ENCODE measurements at places on chromosomes 16 and 17.

DNA sequence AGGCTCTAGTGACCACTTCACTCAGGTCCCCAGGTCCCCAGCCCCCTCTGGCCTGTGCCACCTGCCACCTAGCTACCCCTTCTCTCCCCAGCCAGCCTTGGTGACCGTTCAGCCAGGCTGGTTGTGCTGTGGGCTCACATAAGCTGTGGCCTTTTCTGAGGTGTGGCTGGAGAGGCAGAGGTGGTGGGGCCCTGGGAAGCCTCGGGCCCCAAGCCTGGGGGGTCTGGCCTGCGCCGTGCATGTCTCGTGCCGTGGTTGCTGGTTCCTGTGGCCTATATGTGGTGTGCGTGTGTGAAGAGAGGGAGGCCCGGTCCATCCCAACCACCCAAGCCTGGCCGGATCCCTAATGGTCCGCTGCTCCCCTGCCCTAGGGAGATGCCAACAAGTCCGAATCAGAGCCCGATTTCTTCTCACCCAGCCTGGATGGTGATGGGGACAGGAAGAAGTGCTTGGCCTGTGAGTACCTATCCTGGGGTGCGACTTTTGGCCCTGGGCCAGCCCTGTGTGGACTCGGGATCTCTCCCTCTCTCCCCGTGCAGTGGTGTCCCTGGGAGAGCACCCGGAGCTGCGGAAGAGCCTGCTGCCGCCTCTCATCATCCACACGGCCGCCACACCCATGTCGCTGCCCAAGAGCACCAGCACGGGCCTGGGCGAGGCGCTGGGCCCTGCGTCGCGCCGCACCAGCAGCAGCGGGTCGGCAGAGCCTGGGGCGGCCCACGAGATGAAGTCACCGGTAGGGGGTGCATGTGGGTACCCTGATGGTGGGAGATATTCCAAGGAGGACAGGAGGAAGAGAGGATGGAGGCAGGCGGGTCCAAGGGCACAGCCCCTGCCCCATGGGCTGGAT, 35.9 kb downstream of the CACNA1G start:
- no peak for DNase-seq

DNA sequence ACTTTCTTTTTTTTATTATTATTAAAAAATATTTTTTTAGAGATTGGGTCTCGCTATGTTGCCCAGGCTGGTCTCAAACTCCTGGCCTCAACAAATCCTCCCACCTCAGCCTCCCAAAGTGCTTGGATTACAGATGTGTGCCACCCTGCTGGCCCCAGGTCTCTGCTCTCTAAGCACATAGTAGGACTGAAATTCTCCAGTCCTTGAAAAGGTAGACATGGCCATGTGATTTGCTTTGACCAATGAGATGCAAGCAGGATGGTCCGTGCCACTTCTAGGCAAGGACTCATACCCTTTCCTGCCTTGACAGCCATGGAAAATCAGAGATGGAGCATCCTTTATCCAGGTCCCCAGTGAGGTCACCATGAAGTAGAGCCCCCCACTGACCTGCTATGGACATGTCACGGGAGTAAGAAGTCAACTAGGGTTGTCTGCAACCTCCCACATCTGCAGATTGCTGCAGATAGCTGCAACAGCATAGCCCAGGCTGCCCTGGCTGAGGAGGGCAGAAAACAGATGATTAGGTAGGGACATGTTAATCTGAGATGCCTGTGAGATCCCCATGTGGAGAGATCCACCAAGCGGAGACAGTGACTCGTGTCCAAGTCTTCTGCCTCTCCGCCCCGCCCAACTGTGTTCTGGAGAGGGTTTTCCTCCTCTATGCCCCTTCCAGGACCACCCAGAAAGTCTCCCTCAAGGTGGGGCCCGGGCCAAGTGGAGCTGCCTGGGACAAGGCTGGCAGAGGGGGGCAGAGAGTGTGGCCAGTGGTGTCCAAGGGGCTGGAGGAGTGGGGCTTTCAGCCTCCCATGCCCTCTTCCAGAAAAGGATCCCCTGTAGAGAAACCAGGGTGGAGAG, 11.0 kb downstream of the GSG1L start:
- DNase-seq = no peak

- DNase-seq = no peak
These were observed 222.7 kb upstream of the CIBAR2 start for GRCh38 chr16:85334718-85335583.

GRCh38 chr16:57645691-57646387, 17.4 kb downstream of the ADGRG1 start:
- DNase-seq = no peak

DNA sequence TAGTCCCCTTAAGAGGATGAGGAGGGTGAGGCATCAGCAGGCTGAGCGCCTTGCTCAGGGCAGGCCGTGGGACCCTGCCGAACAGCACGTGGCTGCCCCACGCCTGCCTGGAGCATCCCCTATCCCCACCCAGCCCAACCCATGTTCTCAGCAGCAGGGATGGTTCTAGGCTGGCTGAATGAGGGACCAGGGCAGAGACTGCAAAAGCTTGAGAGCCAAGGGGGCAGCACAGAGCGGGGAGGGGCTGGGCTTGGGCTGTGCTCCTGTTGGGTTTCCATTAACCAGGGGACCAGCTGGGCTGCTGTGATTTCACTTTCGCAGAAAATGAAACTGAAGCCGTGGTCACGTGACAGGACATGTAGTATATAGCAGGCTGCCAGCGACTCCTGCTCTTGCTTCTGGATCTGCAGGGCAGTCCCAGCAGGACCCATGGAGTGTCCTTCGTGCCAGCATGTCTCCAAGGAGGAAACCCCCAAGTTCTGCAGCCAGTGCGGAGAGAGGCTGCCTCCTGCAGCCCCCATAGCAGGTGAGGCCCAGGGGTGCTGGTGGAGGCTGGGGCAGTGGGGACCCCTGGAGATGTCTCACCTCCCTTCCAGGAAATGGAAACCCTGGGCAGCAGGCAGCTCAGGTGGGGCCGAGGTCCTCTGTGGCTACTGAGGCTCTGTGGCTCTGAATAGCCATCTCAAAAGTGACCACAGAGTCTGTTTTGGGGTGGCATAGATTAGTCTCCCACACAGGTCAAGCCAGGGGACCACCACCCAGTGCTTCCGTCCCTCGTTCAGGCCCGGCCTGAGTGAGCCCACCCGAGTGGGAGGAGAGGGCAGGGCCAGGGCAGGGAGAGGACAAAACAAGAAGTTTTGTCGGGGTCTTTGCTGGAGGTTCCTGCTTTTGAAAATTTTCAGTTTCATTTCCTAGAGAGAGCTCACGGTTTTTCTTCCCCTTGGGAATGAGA, 2.9 kb downstream of the RNF213 start:
- DNase-seq = peak; percentile 86

DNA sequence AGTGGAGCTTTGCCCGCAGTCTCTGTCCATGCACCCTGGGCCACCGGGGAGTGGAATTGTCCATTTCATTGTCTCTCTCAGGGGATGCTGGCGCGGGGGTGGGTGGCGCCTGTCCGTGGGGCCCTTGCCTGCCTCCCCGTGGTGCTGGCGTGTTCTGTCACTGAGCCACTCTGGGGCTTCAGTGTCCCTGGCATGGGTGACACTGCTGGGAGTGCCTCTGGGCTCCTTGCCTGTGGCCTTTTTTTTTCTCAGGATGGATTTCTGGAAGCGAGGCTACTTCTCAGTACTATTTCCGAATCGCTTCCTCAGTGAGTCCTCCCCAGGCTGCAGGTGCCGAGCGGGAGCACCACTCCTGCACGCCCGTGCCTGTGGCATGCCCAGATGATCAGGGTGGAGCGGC, 55.0 kb downstream of the PDPK1 start:
- DNase-seq = no peak

GRCh38 chr16:87170310-87170709, 146.9 kb downstream of the C16orf95 start:
- no peak for DNase-seq

- no peak for DNase-seq
These were observed 5.0 kb downstream of the ARMC7 start for GRCh38 chr17:75114552-75115314.

DNA sequence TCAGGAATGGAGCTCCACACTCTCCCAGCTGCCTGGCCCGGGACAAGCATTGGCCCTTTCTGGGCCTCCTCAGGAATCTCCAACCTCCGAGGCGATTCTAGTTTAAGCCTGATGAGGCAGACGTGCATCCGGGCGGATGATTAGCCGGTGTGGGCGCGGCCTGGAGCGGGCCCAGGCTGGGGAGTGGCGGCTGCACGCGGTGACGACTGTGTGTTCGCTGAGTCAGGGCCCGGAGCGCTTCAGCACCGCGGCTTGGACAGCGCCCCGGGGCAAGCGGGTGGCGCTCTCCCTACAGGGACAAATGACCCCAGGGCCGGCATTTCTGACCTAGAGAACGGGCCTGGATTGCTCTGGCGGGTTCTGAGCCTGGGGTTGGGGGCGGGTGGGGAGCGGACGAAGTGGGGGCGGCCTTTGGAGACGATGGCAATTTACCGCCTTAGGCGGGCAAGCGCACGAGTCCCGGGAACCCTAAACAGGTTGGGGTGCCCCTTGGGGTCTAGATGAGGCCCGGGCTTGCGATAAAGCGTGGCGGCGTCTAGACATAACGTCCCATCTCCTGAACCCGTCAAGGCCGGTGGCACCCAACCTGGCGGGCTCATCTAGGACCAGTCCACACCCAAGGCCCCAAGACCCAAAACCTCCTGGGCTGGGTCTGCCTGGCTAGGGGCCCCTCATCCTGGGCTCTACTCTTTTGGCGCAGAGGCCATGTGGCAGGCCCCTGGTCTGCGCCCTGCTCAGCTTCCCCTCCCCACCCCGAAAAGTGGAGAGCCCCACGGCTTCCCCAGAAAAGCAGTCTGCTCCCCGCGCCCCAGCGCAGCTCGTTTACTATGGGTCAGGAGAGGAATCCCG, 22.3 kb upstream of the ZNHIT3 start:
- peak; percentile 10 for DNase-seq

GRCh38 chr16:9138731-9139501, 47.5 kb downstream of the HAPSTR1 start:
- DNase-seq = peak; percentile 53

DNA sequence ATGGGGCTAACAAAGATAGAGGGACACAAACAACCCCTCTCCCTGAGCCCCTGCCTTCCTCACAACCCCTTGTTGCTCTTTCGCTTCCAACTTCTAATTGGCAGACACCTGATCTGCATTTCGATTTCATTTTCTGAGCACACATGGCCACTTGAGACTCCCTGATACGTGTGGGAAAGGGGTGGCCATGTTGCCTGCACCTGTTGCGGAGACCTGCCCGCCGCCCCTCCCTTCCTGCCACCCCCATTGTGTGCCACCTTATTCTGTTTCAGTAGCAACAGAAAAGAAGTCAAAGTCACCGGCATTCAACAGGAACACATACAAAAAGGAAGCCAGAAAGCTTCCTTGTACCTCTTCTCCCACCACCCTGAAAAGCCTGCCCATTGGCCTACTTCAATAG, 254.7 kb upstream of the SOX9 start:
- DNase-seq = no peak

DNA sequence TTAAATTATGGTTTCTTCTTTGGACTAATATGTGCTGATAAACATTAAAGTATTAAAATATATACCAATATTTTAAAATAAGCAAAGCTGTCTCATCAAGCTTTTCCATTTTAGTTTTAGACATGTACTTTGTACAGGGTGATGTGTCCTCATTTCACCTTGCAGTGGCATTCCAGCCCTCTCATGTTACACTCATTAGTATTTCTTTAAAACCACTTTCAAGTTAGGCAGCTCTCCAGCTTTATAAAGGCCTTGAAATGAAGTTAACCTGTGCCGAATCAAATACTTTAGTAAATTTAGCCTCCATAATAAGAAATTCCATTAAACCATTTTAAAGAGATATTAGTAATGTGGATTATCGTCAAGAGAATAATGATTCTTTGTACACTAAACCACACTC, 107.6 kb upstream of the HLF start:
- no peak for DNase-seq

- DNase-seq = no peak
These were observed 17.9 kb upstream of the NSMCE1 start for GRCh38 chr16:27286451-27286850.

- DNase-seq = no peak
These were observed 1.4 kb downstream of the ENDOV start for GRCh38 chr17:80416260-80416939.

DNA sequence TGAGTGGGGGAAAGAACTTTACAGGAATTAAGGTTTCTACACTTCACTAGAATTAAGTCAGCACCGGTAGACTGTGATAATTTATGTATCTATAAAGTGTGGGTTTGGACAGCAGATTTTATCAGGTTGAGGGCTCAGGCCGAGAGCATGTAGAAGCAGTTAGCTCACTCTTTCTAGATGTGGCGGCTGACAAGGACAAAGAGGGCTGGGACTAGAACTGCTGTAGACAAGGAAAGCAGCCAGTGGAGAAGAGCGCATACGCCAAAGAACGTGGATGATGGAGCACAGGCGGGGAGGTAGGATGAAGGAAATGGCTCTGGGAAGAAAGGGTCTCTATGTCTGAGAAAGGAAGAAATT, 504 bp upstream of the GOSR1 start:
- no peak for DNase-seq

- no peak for DNase-seq
These were observed 64.5 kb upstream of the HSBP1 start for GRCh38 chr16:83743241-83743640.

DNA sequence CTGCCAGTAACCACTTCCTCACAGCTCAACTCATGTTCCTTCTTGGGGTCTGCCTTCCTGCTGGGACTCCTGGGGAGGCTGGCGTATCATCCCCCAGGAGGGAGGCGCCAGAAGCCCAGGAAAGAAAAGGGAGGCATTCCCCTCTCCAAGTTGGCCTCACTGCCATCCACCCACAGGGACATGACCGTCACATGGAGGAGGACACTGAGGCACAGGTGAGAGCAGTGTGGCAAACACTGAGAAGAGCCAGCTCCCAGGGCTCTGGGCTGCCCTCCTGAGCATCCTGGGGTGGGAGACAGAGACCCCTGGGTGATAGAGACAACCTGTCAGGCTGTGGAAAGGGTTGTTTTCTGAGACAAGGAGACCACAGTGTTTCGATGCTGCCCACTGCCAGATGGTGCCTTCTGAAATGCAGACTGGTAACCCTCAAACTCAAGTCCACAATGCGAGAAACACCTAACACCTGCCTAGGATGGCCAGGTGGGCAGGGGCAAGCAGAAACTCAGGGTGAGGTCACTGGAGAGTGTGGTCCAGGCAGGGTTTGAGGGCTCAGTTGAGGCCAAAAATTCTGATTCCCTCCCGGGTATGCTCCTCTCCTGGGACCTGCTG, 1722.1 kb downstream of the TP53TG3F start:
- no peak for DNase-seq

GRCh38 chr16:25045696-25046381, 30.7 kb upstream of the ARHGAP17 start:
- DNase-seq = no peak

- DNase-seq = no peak
These were observed 68.3 kb downstream of the ARHGAP44 start for GRCh38 chr17:12857592-12857991.

Data from stimulated activated naive CD4-positive, alpha-beta T cell treated with Interleukin-2 at 50 U/mL for 16 hours (primary cell).